DMS79 (cell line): ENCODE measurements at places on chromosomes 6 and 20.
A peak's percentile ranks its signal among the peaks of the same experiment; 100 is the strongest.

DNA sequence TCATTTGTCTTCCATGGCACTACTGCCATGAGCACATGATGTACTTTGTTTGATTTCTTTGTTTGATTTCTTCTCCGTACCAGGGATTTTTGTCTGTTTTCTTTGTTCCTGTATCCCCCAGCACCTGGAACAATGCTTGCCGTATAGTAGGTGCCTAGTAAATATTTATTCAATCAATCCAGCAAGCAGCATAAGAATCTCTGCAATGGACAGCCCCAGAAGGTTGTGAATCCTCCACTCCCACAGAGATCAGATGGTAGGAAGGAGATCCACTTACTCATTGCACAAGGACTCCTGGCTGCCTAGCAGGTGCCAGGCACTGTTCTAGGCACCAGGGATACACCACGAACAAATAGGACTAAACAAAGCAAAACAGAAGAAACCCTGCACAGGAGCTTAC is 6.7 kb upstream of the SYNJ2 start:
- DNase-seq: no peak

DNA sequence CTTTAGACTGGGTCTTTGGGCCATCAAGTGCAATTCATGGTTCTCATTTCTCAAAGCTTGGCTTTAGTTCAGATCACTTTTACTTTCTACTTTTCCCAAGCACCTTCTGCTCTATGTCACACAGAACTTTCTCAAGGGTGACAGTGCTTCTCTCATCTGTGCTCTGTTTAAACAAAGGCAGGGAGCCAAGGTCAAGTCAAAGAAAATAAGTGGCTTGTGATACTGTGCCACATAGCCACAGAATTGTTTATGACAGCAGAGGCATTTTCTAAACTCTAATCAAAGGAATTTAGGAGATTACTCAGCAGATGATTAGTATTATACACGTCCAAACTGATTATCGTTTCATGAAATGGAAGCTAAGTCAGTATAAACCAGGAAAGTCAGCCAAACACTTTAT is 348.0 kb downstream of the HDGFL1 start:
- DNase-seq: no peak

DNA sequence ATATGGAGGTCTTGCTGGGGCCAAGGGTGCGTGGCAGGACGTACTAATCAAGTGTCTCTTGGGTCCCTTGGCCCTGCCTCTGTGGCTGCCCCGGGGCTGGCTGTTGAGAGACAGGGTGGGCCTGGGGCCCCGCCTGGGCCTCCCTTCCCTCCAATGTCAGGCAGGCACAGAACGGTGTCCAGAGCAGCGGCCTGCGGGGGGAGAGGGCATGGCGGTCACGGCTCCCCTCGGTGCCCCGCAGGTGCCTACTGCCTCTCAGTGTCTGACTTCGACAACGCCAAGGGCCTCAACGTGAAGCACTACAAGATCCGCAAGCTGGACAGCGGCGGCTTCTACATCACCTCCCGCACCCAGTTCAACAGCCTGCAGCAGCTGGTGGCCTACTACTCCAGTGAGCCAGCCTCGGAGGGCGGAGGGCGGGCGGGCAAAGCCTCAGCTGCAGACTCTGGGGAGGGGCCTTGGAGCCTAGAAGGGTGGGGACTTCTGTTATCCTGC is 50.0 kb downstream of the SRC start:
- DNase-seq: peak; percentile 46

- DNase-seq: no peak
These were observed 99.7 kb downstream of the TULP4 start for GRCh38 chr6:158411998-158412397.

DNA sequence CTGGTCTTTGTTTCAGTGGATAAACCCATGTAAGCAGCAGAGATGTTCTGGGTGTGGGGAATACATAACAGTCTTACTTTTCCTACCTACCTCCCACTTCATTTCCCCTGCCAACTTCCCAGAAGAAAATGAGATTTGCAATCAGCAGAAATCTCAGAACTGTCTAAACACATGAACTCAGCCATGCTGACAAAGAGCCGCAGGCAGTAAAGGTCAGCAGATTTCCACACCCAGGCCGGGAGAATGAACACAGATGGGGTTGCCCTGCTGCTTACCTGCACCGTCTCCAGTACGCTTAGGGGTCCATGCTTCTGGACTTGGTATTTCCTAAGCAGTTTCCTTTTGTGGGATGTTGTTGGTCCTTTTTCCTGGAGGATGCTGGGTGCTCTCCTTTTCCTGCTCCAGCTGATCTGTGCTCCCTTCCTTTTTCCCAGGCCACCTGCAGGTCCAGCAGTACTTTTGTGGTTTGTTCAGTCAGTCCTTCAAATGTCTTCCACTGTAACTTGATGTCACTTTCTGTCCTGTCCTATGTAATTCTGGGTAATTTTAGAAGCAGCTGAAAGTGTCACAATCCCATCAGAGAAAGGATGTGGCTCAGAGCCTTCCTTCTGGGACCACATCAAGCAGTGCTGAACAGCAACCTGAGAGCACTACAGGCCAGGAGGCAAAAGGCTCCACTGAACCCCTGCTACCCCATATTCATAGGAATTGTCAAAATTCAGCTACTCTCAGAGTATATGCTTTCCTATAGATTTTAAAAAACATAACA is 129.0 kb downstream of the CEP57L1 start:
- no peak for DNase-seq

DNA sequence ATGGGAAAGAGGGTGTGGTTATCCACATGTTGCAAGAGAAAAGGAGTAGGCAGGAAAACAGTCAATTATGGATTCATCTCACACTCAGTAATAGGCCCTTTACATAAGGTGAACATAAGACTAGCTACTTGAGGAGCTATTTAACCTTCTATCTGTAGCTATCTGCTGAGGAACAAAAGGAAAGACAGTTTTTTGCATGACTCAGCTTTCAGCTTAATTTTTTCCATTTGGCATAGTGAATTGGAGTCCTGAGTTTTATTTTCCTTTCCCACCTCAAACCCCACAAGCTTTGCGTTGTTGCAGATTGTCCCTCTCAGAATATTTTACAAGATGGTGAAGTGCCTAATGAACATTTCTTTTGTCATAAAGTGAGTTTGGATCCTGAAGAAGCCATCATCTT is 32.4 kb downstream of the UBD start:
- no peak for DNase-seq

DNA sequence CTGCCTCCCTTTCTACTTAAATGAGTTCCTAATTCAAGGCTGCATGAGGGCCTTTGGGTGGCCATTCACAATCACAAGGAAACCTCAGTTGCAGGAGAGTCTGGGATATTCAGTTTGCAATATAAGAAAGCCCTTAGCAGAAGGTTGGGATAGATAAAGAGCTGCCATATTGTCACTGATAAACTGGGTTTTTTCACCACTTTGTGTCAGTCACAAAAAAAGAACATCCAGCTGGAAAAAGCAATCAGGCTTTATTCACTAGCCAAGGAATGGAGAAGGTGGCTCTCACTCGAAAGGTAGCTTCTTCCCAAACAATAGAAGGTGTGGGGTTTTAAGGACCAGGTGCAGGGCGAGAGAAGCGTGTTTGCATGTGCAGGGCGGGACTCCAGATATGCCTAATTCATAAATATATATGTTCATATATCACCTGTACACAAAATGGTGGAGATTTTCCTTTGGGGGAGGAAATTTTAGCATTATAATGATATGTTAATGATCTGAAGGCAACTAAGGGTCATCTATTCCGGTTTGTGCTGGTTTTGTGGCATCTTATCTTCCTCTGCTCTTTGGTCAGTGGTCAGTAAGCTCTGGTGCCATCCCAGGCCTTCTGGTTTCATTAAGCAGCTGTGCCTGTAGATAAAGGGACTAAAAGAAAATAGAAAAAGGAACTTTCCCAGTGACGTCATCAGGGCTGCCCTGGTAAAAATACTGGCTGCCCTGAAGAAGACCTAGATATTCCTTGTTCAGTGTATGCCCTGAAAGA is 97.1 kb upstream of the IYD start:
- no peak for DNase-seq

DNA sequence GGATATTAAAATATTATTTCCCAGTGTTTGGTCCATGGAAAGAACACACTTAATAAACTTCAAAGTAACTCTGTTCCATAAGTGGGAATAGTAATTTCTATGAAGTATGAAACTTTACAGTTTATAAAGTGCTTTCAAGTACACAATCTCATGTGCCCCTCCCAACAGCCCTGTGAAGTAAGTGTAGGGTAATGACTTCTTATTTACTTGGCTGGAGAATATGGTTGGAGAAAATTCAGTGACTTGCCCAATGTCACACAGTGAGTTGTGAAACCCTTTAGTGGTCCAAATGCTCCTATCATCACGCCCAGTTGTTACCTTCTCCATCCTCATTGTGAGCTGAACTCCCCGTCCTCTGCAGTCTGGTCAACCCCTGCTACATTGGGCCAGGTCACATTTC is 141.2 kb downstream of the PDE7B start:
- no peak for DNase-seq

- DNase-seq: peak; percentile 5
These were observed 7.6 kb upstream of the DEFB129 start for GRCh38 chr20:219290-220115.

GRCh38 chr20:62768551-62769287 is 27.6 kb upstream of the MRGBP start:
- peak; percentile 59 for DNase-seq

- no peak for DNase-seq
These were observed 3.1 kb upstream of the RRBP1 start for GRCh38 chr20:17685168-17685567.

GRCh38 chr20:33862709-33863403 is 51.7 kb downstream of the CHMP4B start:
- DNase-seq: no peak

- no peak for DNase-seq
These were observed 200.9 kb downstream of the BACH2 start for GRCh38 chr6:90095788-90096187.

DNA sequence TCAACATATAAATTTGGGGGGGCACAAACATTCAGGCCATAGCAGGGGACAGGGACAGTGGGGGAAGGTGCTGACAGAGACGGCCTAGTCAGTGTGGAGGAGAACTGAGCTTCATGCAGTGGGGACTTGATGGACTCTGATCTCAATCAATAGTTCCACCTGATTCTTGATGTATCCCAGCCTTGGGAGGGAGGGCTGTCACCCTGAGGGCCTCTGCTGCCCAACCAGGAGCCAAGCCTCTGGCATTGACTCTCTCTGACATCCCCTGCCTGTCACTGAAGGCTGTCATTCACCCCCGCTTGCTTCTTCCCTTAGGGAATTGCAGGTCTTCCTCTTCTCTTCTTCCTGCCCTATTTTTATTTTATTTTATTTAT is 180.6 kb upstream of the TAB2 start:
- DNase-seq: no peak

GRCh38 chr20:61443443-61444126 is 191.5 kb downstream of the CDH4 start:
- no peak for DNase-seq

DNA sequence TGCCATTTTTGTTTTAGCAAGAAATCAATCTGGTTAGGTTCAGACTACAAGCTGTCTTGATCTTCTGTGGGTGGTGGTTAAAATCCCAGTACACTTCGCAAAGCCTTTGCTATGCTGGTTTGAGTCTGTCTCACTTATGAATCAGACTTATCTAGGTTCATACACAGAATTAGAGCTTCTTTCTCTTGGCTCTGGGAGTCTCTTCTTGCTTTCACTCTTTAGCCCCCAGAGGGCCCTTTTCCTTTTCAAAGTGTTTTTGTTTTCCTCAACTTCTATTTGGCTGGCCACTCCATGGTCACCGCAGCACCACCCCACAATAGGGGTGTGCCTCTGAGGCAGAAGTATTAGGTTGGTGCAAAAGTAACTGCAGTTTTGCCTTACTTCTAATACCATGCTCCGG is 21.3 kb downstream of the ECI2 start:
- no peak for DNase-seq

GRCh38 chr6:163935158-163935762 is 520.7 kb downstream of the QKI start:
- no peak for DNase-seq

- DNase-seq: no peak
These were observed 24.5 kb downstream of the MAPK14 start for GRCh38 chr6:36052097-36052496.

DNA sequence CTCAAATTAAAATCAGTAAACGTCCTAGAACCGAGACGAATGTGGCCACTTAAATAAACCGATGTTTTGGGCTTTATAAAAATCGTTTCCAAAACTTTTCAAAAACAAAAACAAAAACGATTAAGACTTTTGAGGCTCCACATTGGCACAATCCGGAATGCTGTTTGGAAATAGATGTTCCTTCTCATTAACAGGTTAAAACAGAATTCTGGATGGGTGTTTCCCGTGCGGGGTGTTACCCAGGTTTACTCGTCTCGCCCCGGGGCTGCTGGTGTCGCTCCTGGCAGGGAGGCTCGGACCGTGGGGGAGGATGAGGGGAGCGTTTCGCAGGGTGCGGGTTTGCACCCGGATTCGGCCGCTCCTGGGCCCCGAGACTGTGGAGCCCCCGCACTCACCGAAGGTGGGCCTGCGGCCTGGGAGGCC is 1.2 kb downstream of the GATA5 start:
- no peak for DNase-seq

- no peak for DNase-seq
These were observed 625.0 kb upstream of the MAN1A1 start for GRCh38 chr6:119974430-119975159.

DNA sequence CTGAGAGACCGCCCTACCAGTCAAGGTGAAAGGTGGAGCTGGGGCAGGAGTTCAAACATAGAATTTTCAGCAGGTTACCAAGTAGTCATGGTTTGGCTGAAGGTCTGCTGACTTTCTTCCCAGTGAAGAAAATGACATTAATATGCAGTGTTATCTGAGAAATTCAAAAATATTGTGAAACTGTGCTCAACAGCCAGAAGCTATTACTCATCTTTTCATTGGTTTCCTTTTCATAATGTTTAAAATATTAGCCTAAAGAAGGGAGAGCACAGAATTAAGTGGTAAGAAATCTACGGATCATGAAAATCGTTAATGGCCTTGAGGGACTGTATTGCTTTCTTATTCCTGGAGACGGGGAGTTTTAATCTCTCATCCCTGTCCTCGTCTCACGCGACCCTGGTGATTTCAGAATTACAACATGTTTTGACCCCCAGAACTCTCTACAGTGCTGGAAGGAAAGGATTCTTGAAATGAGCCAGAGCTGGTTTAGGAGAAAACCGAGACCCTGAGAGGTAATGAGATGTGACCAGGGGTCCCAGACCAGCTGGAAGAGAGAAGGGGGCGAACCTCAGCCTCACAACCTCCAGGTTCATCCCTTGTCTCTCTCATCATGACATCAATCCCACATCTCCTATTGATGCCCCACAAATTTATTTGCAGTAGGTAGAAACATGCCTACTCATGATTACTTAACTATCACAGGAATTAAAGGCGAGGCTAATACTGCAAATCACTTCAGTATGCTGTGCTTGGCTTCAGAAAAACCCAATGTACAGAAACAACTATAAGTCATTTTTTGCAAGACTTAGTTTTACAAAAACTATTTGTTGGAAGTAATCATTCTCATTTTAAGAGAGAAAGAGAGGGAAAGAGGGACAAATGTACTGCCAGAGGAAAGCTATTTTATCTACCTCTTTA is 209.5 kb downstream of the FNDC1 start:
- DNase-seq: no peak

- DNase-seq: no peak
These were observed 74.5 kb upstream of the ADGRF1 start for GRCh38 chr6:47116606-47117005.
